ENCODE measurements at places on chromosomes 4 and X.

DNA sequence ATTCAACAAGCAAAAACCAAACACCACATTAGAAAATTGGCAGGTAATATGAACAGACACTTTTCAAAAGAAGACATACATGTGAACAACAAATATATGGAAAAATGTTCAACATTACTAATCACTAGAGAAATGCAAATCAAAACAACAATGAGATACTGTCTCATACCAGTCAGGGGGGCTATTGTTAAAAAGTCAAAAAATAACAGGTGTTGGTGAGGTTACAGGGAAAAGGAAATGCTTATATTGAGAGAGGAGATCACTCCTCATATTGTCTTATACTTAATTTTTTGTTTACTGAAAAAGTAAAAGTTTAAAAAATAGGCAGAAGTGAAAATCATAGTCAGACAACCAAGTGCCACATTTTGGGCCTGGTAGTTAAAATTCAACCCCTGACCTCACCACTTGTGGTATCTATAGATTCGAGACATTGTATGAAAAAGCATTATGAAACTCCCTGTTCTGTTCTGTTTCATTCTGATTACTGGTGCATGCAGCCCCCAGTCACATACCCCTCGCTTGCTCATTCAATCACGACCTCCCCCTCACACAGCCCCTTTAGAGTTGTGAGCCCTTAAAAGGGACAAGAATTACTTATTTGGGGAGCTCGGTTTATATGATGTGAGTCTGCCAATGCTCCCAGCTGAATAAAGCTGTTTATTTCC, 153.7 kb upstream of the FGF16 start:
- no peak for DNase-seq

GRCh38 chrX:79065696-79066095, 78.8 kb upstream of the GPR174 start:
- no peak for DNase-seq

- DNase-seq = no peak
Measured at GRCh38 chr4:26197018-26197779, 123.6 kb upstream of the RBPJ start.

- DNase-seq = no peak
Measured at GRCh38 chr4:150299816-150300215, 221.6 kb downstream of the DCLK2 start.

- DNase-seq = no peak
Measured at GRCh38 chrX:81237516-81237915, 35.6 kb downstream of the SH3BGRL start.

DNA sequence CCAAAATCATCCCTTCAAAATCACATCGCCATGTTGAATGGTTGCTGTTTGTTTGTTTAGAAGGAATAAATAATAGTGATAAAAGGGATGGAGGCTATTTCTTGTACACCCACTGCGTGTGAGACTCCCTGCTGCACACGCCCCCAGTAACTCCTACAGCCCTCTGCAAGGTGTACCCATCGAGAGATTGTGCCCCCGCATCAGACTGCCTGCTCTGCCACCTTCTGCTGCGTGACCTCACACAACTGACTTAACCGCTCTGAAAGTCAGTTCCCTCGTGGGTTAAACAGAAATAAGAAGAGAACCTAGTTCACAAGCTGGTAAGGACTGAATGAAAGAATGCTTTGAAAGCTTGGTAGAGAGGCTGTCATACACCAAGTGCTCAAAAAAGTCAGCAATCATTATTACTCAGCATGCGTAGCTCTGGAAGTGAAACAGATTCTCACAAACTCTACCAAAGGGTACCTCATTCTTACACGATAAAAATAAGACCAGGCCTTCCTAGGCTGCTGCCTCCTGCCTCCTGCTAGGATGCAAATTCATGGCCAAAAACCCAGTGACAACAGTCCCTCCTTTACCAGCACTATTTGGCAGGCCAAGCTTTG, 147.1 kb downstream of the CPEB2 start:
- no peak for DNase-seq

DNA sequence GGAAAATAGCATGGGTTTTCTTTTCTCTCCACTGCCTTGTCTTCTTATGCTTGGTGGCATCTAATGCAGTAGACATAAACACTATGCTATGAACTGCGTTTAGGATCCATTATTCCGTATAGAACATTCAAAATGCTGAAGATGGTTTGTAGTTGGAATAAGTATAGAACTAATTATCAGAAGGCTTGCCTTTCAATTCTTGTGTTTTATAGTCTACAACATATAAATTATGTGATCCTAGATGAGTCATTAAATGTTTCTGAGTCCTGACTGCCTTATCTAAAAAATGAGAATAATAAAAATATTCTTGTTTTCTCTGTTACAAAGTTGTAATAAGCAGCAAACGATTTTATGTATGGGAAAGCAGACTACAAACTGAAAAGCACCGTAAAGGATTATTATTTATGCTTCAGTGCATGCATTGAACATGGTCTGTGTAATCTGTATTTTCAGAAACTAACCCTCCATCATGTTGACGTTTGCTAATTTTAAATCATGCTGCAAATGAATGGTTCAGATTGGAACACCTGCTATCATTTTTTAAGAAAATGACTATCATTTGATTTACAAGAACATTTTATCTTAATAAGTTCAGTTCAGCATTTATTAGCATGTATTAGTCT, 335.9 kb upstream of the AADAT start:
- DNase-seq = no peak

GRCh38 chr4:150598909-150599308, 17.0 kb downstream of the MAB21L2 start:
- DNase-seq = no peak

DNA sequence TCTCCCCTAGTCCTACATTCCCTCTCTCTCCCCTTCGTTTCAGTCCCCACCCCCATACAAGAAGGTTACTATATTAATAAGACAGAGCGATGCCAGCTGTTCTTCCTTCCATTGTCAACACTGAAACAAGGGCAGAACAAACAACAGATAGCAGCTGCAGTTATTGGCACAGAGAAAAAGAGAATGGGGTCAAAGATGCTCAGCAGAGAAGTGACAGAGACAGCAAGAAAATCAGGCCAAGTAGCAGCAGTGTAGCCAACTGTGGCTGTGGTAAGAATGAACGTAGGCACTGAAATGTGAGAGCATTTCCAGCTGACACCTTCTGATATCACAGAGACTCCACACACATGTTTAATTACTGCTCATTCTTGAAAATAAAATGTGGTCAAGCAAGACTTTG, 641.8 kb downstream of the FSTL5 start:
- DNase-seq = peak; percentile 2

DNA sequence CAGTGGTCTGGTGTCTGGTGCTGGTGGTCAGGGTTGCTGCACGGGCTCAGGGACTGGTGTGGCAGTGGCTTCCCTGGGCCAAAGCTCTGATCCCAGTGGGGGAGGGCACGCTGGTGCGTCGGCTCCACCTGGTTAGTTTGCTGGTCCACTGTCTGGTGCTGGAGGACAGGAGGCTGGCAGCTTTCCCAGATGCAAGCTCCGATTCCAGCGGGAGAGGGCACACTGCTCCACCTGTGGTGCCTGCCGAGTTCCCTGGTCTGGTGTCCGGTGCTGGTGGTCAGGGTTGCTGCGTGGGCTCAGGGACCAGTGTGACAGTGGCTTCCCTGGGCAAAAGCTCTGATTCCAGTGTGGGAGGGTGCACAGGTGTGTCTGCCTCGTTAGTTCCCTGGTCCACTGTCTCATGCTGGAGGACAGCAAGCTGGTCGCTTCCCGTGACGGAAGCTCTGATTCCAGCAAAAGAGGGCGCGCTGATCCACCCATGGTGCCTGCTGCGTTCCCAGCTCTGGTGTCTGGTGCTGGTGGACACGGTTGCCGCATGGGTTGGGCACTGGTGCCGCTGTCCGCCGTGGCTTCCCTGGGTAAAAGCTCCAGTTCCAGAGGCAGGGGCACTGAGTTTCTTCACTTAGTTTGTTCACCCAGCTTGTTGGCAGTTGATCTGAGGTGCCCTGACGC, 5.8 kb downstream of the VMA21 start:
- DNase-seq = no peak

DNA sequence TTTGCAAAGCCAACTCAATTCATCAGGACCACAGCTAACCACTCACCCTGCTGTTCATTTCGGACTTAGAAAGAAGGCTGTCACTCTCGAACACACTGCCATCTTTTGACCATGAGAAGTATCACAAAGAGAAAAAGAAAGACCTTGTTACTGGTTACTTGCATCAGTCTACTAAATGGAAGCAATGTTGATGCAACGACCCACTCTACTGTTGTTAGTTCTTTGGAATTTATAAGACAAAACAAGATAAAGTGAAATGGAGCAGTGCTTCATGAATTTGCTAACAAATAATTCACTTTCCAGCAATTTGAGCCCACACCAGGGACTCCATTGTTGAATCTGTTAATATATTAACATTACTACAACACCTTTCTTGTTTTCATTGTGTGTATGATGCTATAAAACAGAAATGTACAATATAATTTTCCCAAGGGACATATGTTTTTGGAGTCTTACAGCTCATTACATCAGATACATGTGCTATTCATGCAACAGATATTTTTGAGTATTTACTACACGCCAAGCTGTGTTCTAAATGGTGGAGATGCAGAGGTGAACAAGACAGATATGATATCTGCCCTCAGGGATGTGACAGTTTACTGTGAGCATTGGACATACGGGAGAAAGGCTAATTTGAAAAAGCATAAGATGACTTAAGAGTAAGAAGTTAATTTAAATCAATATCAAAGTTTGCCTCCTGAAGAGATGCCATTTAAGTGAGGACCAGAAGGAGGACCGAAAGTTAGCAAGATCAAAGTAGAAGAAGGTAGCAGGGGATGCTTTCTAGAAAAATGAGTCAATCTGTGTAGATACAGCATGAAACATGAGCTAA, 87.2 kb downstream of the AREG start:
- DNase-seq = no peak

DNA sequence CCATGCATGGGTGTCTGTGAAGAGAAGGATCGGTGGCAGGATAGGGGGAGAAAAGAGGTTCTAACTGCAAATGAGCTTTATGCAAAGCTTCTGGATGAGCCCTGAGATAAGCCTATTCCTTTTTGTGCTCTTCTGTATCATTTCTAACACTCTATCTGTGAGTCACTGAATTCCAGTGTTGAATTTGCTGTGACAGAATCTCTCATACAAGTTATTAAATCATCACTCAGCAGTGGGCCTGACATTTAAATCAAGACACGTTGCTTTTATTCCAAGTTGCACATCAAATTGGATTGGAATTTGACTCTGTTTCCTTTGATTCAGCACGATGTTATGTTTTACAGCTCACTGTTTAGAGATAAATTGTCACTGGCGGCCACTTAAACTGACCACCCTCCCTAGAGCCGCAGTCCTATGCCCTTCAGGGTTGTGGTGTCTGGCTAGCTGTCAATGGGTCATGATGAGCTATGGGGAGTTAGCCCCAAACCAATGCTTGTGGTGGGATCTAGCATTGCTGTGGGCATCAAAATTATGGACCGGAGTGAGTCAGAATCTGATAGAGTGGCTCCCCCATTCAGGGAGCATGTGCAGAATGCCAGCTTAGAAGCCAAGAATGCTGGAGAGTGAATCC, 42.7 kb downstream of the LHFPL1 start:
- no peak for DNase-seq

DNA sequence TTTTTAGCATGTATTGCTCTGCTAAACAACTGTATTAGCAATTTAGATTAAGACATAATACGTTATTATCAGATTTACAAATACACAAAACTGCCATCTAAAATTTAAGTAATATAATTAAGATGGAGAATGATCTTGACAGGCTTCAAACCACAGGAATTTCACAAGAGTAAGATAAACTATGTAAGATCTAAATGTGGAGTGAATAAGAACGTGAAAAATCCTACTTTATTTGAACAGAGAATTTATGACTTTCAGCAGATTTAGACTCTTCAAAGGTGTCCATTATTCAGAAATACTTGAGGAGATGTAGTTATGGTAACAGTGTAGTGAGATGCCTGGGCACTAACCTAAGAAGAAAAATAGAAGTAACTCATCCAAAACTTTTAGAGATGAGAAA, 73.2 kb downstream of the SLC4A4 start:
- no peak for DNase-seq

GRCh38 chrX:54248309-54248708, 65.3 kb upstream of the FAM120C start:
- peak; percentile 1 for DNase-seq

- DNase-seq = no peak
Measured at GRCh38 chrX:120308959-120309872, 2.0 kb downstream of the TMEM255A start.

GRCh38 chr4:156942991-156943390, 28.6 kb downstream of the PDGFC start:
- DNase-seq = no peak

- no peak for DNase-seq
Measured at GRCh38 chr4:86035688-86036087, 324.2 kb downstream of the MAPK10 start.

DNA sequence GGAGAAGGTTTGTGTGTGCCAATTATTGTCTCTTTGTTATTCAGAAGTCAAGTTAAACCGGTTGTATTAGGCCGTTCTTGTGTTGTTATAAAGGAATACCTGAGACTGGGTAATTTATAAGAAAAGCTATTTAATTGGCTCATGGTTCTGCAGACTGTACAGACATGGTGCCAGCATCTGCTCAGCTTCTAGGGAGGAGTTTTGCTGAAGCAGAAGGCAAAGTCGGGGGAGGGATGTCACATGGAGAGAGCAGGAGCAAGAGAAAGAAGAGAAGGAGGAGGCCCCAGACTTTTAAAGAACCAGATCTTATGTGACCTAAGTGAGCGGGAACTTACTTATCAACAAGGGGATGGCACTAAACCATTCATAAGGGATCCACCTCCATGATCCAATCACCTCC, 349.3 kb upstream of the PCDH18 start:
- DNase-seq = no peak

GRCh38 chr4:54571293-54572151, 86.2 kb upstream of the KIT start:
- DNase-seq = no peak

- no peak for DNase-seq
Measured at GRCh38 chr4:92381616-92382015, 77.8 kb downstream of the GRID2 start.

GRCh38 chr4:142351958-142352357, 494.1 kb downstream of the INPP4B start:
- DNase-seq = no peak

- DNase-seq = no peak
Measured at GRCh38 chrX:63702556-63702955, 82.5 kb downstream of the ARHGEF9 start.

- DNase-seq = no peak
Measured at GRCh38 chrX:2547736-2548135, 47.0 kb upstream of the DHRSX start.

GRCh38 chr4:123936621-123937043, 540.0 kb downstream of the SPRY1 start:
- DNase-seq = no peak

DNA sequence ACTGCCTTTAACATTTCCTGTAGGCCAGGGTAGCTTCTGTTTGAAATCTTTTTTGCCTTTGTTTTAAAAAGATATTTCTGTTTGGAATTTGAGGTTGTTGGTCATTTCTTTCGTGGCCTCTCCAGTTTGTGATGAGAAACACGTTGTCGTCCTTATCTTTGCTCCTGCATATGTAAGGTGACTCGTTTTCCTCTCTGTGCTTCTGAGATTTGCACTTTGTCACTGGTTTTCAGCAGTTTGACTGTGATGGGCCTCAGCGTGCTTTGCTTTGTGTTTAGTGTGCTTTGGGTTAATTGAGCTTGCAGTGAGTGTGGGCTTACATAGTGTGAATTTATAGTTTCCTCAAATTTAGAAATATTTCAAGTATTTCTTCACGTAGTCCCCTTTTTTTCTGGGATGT, 81.5 kb downstream of the FAM193A start:
- no peak for DNase-seq
